ENCODE measurements at places on chromosomes 2 and 18.

DNA sequence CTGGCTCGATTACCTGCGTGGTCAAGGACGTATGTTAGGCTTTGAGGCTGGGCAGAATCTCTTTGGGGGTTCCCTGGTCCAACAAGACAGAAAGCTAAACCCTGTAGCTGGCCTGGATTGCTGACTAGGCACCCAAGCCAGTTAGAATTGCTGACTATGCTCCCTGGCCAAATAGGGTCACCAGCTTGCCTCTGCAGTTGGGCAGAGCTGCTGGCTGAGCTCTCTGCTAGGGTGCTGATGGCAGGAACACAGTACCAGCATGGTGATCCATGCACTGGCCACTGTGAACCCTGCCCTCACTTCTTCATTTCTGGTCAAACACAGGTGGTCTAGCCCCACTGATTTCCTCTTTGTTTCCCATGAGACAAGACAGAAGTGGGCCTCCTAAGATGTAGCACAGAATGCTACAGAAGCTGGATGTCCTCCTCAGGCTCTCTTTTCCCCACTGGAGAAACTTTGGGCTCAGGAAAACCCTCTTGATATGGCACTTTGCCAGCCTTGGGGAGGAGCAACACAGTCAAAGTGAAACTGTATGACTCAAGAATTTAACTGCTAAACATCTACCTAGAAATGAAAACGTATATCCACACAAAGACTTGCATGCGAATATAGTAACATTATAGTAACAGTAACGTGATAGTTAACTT, 20.8 kb downstream of the SP140L start:
- no peak for DNase-seq

DNA sequence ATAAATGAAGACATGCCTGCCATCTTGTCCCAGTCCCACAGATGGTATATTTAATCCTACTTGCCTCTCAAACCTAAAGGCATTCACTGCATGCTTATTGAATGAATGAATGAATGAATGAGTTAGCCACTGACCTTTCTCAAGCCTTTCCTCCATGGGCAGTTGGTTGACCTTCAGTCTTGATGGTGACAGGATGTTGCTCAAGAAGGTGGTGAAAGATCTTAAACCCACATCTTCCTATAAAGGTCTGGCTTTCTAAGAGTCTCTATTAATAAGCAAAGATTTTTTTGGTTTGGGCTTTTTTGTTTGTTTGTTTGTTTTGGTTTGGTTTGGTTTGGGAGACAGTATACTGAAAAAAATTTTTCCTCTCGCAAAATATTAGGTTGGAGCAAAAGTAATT, 41.7 kb downstream of the KIAA2012 start:
- no peak for DNase-seq

- DNase-seq = no peak
These were observed 153.2 kb downstream of the WDR7 start for GRCh38 chr18:56804395-56804794.

DNA sequence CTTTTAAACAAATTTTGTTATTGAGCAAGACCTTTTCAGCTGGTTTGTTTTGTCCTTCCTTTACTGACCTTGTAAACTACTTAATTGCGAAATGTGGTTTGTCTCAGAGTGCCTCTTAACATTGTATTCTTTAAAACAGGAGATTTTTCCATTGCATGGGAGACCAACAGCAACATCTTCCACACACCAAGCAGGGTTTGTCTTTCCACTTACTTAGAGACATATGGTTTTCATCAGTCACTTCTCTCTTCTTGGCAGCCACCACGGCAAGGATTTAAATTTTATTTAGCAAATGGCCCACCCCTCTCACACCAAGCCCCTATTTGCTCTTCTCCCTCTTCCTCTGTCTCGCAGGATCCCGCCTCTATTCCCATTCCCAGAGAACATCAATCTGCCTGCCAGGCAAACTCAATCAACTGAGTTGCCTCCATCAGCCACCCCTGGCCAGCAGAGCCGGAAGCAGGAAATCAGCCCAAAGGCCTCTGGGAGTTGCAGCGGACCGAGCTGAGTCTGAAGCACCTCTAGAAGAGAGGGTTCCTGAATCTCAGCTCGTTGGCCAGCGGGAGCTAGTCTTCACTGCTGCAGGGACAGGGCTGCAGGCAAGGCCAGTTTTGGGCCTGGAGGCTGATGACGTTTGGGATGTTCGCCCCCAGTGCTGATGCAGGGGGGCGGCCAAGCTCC, 11.3 kb upstream of the CIB4 start:
- DNase-seq = no peak

DNA sequence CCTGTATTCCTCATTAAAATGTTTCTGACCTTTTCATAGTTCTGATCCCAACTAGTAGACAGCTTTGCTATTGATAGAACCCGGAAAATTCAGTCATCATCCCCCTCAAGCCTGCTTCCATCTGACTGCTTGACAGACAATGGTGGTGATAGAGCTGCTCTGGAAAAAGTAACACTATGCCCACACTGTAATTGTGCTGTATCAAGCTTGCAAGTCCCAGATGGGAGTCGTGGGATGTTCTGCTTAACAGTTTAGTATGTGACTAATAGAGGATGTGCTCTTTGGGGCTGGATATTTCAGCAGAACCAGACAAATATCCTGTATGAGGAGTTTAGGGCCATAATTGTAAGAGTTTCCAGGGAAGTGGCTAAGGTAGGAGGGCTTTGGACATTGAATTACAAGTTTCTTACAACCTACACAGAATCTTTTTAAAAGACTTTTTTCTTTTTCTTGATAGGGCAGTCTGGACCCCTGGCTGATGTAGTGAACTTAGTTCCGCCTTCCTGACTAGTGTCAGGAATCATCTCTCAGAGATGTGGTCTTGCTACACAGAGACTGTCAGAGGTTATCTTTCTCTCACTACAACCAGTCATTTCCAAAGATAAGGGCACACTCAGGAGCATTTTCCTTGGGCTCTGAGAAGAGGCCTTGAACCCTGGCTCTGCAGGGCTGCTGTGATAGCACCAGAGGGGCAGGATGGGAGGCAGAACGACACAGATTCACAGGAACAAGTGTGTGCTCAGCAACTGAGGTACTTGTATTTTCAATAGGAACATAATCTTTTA, 158.0 kb upstream of the RBMS1 start:
- DNase-seq = peak; percentile 28

GRCh38 chr2:46490521-46491141, 11.3 kb downstream of the TMEM247 start:
- no peak for DNase-seq

GRCh38 chr2:240131941-240132650, 4.0 kb downstream of the COPS9 start:
- DNase-seq = no peak

GRCh38 chr2:176668912-176669311, 399.7 kb downstream of the MTX2 start:
- no peak for DNase-seq

GRCh38 chr2:9114458-9114857, 92.2 kb upstream of the ASAP2 start:
- no peak for DNase-seq

- DNase-seq = no peak
These were observed 170.9 kb upstream of the SIX2 start for GRCh38 chr2:45180033-45180746.

DNA sequence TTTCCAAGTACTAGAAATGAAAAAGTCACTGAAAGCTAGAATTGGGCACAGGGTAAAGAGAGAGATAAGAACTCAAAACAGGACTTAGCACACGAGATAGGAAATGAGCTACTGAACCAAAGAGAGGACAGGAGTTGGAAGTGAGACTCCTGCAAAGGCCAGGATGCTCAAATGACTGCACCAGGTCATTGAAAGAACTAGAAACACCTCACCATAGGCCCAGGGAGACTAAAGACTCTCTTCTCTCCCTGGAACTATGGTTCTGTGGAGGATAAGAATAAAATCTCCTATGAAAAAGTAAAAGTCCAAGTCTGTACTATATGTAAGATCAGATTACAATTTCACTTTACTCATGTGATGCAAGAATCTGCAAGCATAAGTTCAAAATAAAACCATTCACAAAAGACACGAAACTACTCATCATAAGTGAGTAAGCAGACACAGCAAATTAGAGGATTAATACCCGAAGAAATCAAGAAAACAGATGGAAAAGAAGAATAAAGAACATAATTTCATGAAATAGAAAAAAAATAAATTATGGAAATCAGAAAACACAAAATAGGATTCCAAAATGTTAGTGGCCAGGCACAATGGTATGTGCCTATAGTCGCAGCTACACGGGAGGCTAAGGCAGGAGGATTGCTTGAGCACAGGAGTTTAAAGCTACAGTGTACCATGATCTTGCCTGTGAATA, 6.5 kb downstream of the NBAS start:
- DNase-seq = no peak
